ENCODE measurements at places on chromosomes 12 and 14.

DNA sequence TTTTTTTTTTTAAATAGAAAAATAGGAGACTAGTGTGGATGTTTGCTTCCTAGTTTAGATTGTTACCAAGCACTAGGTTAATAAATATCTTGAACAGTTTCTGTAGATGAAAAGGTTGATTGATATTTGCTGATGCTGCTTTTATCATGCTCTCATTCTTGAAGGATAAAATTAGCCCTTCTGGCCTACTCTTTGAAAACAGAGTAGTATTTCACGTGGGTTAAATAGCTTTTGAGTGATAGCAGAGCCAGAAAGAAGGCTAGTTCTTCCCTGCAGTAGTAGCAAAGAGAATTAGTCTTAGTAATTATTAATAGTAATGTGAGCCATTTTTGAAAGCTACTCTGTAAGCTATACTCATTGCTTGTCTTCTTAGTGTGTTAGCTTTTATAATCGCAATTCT is 5.2 kb downstream of the NEDD1 start:
- DNase-seq, result no peak

DNA sequence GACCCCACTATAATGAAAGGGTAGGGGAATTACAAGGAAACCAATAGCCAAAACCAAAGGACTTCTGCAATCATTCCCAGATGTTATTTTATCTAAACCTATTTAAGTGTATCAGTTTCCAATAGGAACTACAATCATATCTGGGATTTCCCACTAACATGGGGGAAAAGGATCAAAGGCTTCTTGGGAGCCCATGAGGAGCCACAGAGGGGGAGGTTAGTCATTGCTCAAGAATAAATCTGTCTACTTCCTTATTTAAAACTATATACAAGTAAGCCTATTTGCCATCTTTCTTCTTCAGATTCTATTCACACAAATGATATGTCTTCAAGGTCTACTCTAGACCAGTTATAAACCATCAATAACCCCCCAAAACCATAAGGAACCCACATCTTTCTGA is 33.1 kb downstream of the FGD6 start:
- no peak for DNase-seq

DNA sequence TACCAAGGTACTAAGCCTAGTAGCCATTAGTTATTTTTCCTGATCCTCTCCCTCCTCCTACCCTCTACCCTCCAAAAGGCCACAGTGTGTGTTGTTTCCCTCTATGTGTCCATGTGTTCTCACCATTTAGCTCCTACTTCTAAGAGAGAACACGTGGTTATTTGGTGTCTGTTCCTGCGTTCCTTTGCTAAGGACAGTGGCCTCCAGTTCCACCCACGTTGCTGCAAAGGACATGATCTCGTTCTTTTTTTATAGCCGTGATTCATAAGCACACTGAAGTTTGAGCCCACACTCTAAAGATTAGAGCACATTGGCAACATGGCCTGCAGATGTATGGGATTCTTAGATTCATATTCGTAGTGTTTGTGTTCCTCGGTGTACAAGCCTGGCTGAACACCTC is 8.1 kb upstream of the STX2 start:
- DNase-seq, result no peak

DNA sequence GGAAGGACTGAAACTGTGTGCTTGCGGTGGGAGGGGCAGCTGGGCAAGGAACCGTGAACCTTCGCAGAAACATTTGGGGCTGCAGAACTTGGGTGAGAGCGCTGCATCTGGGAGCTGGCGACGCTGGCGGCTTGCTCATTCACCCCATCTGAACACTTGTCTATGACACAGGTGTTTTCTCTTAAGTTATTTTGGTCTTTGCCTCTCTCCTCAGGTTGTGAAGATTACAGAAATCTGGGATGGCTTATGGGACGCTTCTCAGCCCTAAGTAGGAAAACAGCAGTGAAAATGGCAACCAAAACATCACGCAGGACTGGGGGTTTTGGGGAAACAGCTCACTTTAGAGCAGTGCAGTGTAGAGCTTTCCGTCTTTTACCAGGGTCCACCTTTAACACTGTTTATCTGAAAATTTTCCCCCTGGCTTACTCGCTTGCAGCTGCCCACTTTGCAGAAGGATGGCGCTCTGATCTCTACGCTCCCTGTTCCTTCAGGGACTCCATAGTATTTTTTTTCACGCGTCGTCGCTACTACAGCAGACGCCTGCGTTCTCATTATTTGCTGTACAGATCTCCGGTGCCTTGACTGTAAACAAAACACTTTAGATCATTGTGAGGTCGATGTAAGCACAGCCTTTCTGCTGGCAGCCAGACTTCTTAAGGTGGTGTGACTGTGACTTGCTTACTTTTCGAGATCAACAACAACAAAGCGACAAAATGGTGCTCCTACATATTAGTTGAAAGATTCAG is 2.7 kb upstream of the CDKN1B start:
- DNase-seq, result peak; percentile 48

GRCh38 chr14:59363531-59364226 is 101.5 kb downstream of the GPR135 start:
- no peak for DNase-seq

GRCh38 chr12:88951177-88951576 is 370.9 kb upstream of the KITLG start:
- DNase-seq, result no peak

DNA sequence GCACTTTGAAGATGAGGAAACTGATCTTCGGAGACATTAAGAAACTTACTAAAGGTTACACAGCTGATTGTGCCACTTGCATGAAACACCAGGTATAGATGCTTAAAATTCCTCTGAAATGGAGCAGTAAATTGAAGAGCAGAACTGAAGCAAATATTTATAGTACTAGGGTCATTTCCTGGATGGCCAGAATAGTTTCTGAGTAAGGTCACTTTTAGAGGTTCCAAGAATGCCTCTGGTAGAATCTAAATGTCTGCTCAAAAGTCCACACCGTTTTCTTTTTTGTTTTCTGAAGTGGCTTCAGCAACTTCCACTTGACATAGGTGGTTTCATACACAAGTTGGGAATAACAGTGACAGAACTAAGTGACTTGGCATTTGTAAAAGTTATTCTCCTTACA is 19.4 kb downstream of the TPH2 start:
- no peak for DNase-seq

DNA sequence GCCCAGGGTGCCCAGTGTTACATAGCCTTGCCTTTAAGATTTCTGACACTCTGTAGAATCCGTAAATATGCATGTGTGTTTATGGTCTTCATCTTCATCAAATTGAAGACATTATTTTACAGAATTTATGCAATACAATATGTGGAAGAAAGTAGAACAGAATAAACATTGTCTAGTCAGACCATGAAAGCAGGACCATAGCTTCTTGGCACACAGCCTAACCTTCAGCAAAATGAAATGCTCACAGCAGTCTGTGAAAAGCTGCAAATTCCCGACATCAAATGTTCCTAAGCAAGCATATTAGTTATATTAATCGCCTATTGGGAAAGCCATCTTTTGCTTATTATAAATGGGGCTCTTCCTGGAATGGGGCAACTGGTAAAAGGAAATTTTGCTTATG is 111.3 kb upstream of the GARIN2 start:
- no peak for DNase-seq

DNA sequence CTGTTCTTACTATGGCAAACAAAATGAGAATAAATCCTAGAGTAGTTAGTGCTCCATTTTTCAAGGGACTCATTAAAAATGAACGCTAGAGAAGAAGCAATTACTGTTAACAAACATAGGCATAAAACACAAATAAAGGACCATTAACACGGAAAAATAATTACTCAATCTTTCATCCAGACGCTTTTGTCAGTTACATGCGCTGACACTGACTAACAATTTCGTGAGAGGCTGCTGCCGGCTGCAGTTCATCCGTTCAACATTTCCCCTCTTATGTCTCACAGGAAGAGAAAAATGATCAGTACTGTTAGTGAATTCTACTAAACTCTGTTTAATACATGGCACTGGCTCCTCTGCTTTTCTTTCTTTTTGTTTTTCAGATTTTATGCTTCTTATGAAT is 472.7 kb upstream of the FLRT2 start:
- no peak for DNase-seq

DNA sequence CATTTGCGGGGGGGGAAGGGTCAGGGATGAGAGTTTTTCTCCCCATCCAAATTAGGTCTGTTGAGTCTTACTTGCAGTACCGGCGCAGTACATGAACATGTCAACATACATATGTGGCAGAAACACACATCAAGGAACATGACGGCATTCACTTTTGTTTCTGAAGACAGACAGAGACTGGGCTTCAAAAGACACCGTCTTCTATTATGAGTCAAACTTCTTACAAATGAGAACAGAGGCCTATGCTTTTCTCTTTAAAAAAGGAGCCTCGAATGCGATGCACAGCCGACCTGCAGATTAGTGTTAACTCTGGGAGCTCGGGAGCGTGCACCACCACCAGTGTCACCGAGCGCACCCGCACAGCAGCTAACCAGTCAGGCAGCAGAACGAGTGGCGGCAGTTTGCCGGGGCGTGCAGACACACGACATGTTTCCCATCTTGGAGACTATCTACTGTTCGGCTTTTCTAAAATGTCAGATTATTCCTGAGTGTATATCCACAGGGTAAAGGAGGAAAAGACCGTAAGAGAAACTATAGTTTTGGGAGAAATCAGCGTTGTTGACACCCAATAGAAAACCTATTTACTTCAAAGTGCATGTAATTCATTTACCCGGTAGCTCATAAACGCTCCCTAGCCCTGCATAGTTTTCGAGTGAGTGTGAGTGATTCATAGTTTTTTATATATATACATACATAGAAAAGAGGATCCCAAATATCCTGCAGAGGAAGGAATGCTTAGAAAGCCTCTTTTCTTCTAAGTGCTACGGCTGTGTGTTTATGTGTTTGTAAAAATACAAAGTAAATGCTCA is 33.0 kb downstream of the UBR7 start:
- DNase-seq, result no peak

- DNase-seq, result no peak
Observed at GRCh38 chr14:60532442-60532841, 23.5 kb downstream of the SIX6 start.

- no peak for DNase-seq
Observed at GRCh38 chr14:61503167-61503801, 181.9 kb downstream of the PRKCH start.

DNA sequence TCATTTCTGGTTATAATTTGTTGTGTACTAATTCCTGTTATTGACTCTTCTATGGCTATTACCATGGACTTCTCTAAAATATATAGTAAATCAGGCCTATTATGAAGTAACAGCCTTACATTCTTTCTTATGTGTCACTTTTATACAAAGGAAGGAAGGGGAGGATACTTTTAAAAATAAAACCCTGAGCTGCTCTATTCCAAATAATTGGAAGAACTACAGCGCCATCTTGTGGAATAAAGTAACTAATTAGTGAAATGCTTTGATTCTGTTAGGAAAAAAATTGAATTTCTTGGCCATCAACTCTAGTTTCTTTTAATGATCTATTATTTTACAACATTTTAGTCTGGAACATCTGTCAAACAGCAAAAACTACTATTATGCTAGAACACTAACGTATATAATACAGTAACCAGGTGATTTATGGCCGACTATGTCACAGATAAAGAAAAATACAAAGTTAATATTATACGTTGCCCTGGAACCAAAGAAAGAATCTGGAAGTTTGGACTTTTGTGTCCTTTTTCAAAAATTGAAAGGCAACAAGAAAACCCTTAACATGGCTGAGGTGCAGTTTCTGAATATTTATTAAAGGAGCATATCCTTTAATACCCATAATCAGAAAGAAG is 55.0 kb upstream of the NELL2 start:
- DNase-seq, result no peak

GRCh38 chr12:100703868-100704267 is 90.7 kb upstream of the ANO4 start:
- DNase-seq, result no peak

DNA sequence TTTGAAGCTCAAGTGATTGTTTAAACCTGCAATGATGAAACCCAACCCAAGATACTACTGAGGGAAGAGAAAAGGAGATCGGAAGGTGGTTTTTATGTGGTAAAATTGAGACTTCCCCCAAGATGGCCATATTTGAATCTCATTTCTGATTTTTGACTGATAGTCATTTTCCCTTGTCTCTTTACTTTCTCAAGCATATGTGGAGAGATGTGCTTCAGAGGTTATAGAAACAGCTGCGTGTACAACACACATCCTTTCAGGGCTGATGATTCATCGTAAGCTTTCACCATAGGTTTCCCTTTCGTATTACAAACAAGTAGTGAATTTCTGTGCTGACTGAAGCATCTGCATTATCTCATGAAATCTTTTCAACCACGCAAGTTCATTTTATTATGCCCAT is 276.2 kb downstream of the EMP1 start:
- no peak for DNase-seq

DNA sequence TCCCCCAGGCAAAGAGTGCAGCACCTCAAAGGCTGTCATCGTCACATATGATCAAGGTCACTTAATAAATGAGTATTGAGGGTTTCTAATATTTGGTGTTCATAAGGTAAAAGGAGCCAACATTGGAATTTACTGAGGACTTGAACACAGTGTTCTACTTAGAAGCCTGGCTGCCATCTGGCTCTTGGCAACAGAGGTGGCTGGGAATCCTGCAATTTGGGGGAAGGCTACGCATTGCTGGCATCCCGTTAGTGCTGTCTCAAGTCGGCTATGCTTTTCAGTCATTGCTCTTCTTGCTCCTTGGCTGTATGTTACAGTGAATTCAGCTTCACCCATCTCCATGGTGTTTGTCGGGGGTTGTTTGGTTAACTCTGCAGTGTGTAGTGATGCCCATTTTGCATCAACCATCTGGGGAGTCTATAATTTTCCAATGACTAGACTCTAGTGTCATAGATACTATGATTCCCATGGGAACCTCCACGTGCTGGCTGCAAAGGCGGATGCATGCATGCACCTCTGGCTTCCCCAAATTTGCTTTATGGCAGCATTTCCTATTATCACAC is 12.9 kb upstream of the SLC24A4 start:
- DNase-seq, result no peak

- DNase-seq, result no peak
Observed at GRCh38 chr14:75969891-75970290, 11.9 kb downstream of the TGFB3 start.

- no peak for DNase-seq
Observed at GRCh38 chr12:114661245-114661644, 22.7 kb downstream of the TBX3 start.

GRCh38 chr12:65948320-65949008 is 124.2 kb downstream of the HMGA2 start:
- no peak for DNase-seq

- no peak for DNase-seq
Observed at GRCh38 chr12:125255935-125256633, 190.8 kb downstream of the AACS start.

- DNase-seq, result no peak
Observed at GRCh38 chr14:26385310-26385709, 212.5 kb downstream of the NOVA1 start.

DNA sequence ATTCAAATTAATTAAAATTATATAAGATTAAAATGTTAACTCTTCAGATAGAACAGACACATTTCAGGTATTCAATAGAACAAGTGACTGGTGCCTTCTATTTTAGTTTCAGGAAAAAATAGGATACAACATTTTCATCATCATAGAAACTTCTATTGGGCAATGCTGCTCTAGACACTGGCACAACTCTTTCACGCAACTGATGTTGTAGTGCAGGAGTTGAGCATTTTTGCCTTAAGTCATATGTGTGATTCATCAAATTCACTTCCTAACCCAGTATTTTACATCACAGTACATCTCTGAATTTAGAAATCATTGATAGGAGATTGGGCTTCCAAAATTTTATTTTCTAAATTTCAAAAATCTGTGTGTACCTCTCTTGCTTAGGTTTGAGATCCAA is 215.4 kb upstream of the DIO2 start:
- DNase-seq, result no peak

- DNase-seq, result no peak
Observed at GRCh38 chr12:14283489-14284144, 81.9 kb upstream of the ATF7IP start.

GRCh38 chr12:103819312-103819711 is 21.7 kb downstream of the NT5DC3 start:
- DNase-seq, result no peak
